Tibial artery (tissue), 4 donors: ENCODE measurements at places on chromosomes 3 and 15.

DNA sequence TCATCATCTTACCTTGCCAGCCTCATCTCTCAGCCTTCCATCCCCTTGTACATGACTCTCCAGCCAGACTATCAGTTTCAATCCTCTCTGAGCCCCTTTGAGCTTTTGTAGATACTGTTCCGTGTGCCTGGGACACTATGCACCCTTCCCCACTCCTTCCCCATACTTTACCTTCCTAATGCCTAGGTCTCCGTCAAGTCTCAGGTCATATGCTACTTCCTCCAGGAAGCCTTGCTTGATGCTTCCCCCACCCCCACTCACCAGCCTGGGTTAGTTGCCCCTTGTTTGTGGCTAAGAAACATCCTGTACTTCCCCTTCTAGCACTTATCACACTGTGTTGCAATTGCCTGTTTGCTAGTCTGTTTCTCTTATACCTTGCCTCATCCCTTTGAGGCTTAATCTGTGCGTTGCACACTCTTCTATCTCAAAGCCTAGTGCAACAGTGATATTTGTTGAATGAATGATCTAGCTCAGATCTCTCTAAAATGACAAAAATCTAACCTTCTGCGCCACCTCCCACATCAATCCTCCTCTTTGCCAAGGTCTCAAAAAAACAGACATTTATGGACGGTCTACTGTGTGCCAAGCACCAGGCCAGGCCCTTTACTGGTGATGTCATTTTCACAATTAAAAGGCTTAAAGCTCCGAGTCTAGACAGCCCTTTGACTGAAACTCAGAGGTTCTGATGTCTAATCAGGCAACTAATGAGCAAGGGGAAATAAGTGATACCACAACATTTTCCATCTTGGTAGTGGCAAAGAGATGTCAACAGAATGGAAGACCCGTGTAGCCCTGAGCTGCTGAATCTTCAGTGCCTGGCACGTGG, 6.5 kb upstream of the USP3 start:
- DNase-seq: no peak

DNA sequence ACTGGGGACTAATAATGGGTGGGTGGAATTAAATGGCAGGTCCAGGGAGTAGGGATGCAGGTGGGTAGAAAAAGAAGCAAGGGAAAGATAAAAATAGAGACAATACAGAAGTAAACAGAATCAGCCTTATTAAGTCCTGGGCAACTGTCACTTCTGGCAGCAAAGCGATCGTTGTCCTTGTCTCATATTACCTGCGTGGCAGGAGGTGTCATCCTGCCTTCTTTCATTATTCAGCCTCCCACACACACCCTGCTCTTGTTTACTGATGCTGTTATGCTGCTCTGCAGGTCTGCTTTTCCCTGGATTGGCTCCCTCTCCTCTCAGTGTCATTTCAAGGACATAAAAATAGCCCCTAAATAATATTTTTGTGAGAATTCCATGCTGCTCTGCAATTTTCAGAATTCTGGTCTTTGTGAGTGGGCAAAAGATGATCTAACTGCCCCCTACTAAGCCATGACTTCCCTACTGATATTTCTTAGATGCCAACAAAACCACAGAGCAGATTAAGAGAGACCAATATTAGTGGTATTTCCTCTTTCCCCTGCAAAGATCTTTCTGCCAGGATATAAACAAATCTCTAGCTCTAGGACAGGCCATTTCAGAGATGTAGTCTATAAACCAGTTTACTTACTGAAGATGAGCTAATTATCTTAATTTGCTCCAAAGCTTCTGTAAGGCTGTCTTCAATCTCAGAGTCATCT, 8.5 kb downstream of the VEPH1 start:
- DNase-seq: no peak

- no peak for DNase-seq
These were observed at the start of gene WDR72 for GRCh38 chr15:53759411-53759931. Gene WDR72, minus strand, starts transcription at chr15:53759663. Its CDS starts 26,514 bp downstream, at chr15:53733149.

GRCh38 chr3:164533275-164533674, 545.0 kb downstream of the SI start:
- DNase-seq: no peak

DNA sequence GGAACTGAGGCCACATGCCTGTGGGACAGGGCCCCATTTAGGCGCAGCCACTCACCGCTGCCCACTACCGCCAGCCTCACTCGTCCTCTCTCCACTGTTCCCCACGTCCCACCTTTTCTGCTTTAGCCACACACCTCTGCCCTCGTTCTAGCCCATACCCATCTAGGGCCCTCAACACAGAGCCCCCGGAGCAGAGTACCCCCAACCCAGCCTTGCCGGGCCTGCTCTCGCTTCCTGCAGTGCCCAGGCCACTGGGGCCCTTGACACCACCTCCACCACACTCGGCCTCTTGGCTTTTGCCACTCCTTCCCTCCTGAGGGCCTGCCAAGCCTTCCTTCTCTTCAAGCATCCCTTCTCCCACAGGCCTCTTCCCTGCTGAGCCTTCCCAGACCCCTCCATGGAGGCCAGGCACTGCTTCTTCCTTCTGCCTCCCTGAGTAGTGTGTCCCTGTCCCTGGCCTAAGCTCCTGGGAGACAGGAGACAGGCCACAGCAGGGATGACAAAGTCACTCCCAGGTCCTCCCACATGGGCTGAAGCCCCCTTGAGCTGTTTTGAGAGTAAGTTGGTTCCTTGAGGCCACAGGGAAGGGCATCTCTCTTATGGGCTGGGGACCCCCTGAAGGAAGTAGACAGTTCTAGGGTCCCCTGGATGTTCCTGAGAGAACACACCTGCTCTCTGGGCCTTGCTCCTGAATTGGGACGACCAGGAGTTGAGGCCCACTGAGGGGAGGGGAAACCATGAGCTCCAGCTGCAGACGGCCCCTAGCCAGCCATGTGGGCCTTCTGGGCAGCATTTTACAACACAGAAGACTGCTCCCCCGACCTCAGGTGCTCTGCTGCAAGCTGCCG, 4.4 kb downstream of the PRSS50 start:
- peak; percentile 44 for DNase-seq

DNA sequence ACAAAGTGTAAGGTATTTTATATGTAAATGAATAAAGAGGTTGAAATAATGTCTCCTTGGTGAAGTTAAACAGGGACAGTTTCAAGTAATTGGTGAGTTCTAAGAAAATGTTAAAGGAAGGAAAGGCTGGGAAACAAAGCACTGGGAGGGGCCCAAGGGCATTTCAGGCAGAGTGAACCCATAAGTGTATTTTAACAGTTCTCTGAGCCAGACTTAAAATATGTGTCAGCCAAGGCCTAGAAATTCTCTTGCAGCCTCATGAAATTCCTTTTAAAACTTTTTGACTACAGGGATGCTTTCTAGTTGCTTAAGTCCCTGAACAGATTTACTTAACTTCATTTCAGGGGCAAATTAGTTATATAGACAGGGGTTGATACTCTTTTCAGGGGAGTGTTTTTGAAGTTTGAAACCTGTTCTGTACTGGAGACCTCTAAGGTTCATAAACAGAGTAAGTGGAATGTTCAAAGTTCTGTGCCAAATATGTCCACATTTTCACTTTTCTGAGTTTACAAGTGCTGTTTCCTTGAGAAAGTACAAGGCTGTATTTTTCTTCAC, 77.6 kb downstream of the GALK2 start:
- DNase-seq: no peak

GRCh38 chr3:70550723-70551319, 238.4 kb upstream of the MDFIC2 start:
- DNase-seq: peak; percentile 80

DNA sequence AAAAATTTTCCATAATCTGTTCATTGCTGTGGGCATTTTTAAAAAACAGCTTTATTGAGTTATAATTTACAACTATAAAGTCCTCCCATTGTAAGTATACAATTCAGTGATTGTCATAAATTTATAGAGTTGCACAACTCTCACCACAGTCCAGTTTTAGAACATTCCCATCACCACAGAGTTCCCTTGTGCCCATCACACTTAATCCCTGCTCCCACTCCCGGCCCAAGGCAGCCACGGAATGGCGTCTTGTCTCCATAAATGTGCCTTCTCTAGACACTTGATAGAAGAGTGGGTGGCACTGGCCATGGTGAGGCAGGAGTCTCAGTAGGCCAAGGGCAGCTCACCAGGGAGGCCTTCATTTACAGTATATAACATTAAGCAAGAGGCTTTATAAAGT, 6.3 kb downstream of the TSEN2 start:
- DNase-seq: no peak

DNA sequence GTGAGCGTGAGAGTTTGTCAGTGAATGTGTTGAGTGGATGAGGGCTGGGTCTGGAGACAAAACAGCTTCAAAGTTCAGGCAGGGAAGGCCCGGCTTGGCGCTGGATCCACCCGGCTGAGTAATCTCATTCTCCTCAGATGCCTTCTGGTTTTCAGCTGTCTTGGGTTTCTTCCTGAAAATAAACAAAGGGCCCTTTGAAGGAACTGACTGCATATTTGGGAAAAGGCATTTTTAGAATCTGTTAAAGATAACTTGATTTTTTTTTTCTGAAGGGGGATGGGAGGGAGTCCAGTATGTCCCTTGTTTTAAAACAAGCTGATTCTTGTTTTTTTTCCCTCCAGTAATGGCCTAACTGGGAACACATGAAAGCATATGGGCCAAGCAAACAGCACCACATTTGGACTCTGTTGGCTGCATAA, 86.4 kb downstream of the TIGIT start:
- peak; percentile 44 for DNase-seq

DNA sequence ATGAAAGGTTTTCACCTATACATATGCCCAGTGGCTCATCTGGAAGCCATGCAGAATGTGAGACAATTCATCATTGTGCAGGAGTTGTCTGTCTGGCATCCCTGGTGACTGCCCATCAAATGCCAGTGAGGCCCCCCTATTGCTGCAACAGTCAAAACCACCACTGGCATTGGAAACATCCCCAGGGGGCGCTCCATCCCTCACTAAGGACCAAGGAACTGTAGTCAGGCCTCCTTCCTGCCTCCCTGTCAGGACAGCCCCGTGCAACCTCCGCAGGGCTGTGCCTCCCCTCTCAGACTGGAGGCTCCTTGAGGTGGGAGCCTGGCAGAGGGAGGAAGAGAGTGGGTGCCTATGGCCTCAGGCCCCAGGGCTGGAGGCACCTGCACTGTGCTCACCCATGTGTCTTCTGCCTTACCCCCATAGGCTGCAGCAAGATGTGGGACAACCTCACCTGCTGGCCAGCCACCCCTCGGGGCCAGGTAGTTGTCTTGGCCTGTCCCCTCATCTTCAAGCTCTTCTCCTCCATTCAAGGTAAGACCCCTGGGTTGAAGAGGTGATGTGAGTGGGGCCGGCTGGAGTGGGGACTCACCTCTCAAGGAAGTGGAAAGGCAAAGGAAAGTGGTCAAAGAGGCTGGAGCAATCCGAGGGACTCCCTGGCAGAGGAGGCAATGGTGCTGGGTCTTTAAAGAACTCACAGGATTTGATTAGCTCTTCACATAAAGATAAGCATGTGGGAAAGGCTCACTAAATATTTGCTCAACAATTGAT, 16.5 kb downstream of the VIPR1 start:
- DNase-seq: no peak

DNA sequence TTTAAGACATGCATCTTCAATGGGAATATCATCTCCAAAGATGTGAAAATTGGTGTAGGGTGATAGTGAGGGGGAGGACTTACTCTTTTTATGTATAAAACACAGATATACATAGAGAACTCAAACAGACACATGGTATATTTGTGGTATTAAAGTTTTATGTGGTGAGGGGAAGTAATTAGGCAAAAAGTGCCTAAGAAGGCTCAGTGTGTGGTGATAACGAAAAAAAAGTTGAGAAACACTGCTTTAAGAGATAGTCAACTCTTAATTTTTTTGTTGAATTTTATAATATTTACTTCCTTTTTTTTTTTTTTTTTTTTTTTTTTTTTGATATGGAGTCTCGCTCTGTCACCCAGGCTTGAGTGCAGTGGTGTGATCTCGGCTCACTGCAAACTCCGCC, 174.2 kb upstream of the FRMD4B start:
- no peak for DNase-seq

DNA sequence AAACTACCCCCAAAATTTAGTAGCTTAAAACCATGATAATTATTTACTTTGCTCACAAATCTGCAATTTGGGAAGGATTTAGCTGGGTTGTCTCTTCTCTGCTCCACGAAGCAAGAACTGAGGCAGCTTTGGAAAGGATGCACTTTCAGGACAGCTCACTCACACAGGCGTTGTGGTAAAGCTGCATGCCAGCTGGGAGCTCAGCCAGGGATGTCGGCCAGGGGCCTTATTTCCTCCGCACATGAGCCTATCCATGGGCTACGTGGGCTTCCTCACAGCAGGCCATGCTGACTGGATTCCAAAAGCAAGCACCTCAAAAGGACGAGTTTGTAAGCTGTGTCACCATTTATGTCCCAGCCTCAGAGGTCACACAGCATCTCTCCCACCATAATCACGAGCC, 301.3 kb upstream of the IGF1R start:
- DNase-seq: no peak

DNA sequence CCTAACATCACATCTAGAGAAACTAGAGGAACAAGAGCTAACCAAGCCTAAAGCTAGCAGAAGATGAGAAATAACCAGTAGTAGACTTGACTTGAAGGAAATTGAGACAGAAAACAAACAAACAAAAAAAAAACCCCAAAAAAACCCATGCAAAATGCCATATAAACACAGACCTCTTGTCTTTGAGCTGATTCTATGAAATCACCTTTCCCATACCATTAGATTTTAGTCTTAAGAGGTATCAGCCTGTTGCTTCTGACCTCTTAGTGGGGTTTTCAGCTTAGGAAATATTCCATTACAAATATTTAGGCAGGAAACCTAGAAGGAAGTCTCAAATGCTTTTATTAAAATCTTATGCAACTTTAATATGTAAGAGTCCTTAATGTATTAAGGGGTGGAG, 23.9 kb upstream of the ST3GAL6 start:
- no peak for DNase-seq

GRCh38 chr3:154786724-154787123, 293.4 kb upstream of the MME start:
- no peak for DNase-seq

DNA sequence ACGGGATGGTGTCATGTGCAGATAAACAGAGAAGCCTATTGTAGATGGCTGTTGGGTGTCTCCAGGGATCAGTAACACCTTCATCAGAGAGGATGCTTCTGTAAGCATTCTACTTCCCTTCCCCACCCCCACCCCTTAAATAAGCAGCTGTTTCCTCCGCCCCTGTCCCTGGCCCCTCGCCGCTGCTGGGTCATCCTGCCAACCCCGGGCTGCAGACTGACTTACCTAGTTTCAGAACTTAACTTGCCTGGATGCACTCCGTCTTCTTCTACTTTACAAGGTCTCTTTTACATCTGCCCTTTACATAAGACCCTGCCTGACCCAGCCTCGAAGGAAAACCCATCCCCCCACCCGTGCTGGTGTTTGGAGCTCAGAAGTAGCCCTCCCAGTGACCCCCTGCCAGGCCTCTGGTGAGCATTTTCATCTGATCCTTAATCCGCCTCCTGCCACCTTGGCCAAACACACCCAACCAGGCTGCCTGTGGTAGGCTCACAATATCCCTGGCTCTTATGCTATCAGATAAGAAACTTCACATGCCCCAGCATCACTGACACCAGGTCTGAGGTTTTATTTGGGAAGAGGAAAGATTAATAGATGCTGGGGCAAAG, 103.0 kb upstream of the HES1 start:
- DNase-seq: no peak

DNA sequence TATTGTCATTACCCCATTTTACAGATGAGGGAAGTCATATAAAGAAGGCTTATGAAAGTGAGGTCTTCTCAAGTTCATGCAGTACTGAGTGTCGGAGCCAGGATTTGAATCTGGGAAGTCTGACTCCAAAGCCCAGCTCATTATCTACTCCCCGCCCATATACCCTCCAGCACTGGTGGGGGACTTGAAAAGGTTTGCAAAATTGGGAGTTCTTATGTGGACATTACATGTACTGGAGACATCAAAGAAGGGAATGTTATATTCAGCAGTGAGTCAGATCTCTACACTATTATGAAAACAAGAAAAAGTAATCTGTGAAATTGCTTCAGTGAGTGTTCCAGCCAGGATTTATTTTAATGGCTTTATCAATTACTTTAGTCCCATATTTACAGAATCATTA, 185.2 kb upstream of the CADPS start:
- no peak for DNase-seq
